Omental fat pad (tissue), 4 donors: ENCODE measurements at places on chromosomes 2 and 18.

DNA sequence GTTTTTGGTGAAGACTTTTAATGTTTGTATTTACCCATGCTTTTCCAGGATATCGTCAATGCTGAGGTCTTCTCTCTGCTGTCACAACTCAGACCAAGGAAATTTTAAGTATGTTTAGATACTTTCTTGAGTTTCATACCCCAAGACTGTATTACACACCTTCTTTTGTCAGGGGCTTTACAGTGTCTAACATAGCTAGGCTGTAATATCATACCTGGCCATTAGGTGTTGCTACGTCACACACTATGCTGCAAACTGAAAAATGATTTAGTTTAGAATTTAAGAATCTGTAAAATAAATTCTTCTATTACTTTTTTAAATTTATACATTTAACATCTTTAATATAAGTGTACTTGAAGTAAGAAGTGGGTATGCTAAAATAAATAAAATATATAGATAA, 358.4 kb upstream of the NRP2 start:
- no peak for DNase-seq

- DNase-seq, result no peak
Observed at GRCh38 chr2:54712516-54712915, 10.9 kb upstream of the EML6 start.

- DNase-seq, result no peak
Observed at GRCh38 chr2:128624956-128625355, 306.3 kb upstream of the HS6ST1 start.

GRCh38 chr2:100252811-100253698, 69.2 kb downstream of the LONRF2 start:
- DNase-seq, result no peak

GRCh38 chr2:191885650-191886049, 38.8 kb upstream of the CAVIN2 start:
- DNase-seq, result no peak
